ENCODE measurements at places on chromosomes 2 and 18.

DNA sequence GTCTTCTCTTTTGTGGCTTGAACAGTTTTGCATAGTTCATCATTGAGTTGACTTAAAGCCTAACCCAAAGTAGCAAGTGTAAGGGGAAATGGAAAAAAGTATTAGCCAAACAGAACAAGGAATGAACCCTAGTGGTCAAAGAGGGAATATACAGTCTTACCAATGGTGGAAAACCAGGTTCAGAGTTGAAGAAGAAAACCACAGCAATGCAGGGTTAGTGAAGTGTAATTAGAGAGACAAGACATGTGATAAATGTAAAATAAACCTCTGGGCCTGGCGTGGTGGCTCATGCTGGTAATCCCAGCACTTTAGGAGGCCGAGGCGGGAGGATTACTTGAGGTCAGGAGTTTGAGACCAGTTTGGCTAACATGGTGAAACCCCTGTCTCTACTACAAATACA, 2.4 kb downstream of the TTN start:
- no peak for DNase-seq

DNA sequence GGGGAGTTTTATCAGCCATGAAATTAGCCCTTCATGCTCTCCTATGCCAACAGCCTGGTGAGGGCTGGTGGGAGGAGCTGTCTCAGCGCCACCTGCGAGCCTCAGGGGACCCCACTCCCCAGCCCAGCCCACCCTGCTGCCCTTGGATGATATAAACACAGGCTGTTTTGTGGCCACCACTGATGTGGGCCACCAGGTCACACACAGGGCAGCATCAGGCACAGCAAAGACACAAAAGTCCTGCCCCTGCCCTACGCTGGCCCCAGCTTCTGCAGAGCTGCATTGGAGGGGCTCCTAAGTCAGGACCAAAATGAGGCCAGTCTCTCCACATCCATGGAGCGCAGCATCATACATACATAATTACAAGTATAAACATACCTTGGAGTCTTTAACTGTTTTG, 110.6 kb upstream of the TEX51 start:
- DNase-seq: no peak

DNA sequence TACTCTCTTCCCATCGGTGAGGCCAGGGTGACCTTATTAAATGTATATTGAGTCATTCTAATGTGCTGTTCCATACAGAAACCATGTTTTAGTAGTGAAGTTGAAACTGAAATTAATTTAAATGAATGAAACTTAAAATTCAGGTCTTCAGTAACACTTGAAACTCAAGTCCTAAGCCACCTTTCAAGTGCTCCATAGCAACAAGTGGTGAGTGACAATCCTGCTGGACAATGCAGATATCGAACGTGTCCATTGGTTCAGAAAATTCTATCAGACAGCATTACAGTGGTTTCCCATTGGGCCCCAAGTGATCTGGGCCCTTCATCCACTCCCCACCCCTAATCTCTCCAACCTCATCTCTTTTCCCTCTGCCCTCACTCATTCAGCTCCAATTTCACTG, 48.7 kb downstream of the HNMT start:
- DNase-seq: no peak

DNA sequence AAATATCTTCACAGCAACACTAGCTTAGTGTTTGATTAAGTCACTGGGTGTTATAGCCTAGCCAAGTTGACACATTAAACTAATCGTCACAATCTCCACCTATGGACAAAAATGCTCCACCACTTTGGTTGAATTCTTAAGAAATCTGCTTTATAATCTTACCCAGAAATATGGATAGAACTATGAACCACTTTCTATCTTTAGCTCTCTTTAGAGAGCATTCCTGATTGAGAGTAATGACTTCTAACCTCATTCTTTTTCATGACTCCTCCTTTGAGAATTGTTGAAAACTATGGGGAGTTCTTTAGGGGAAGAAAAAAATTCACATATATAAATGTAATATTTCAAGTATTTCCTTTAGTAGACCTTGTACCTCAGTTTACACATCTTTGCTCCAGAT, 1282.2 kb upstream of the ZEB2 start:
- no peak for DNase-seq

- no peak for DNase-seq
Measured at GRCh38 chr2:190938771-190939335, 58.2 kb downstream of the GLS start.

GRCh38 chr2:22199994-22200393, 1076.2 kb downstream of the TDRD15 start:
- DNase-seq: no peak

GRCh38 chr2:239826376-239826775, 198.8 kb downstream of the NDUFA10 start:
- no peak for DNase-seq

DNA sequence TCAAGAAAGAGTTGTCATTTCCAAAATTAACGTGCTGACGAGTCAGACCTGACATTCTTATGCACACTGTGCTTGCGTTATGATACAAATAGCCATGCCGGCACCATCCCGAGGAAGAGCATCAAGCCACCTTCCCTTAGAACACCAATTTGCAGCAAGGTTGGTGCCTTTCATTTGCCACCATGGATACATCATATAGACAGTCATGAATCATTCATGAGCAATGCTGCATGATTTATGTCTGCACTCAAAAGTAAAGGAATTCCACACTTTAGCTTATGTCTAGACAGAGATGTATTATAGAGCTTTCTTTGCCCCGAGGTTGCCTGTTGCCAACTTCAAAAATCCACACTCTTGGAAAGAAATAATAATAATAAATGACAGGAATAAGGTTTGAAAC, 166.9 kb downstream of the VWC2L start:
- no peak for DNase-seq

GRCh38 chr2:177325554-177325953, 61.0 kb upstream of the NFE2L2 start:
- DNase-seq: no peak

DNA sequence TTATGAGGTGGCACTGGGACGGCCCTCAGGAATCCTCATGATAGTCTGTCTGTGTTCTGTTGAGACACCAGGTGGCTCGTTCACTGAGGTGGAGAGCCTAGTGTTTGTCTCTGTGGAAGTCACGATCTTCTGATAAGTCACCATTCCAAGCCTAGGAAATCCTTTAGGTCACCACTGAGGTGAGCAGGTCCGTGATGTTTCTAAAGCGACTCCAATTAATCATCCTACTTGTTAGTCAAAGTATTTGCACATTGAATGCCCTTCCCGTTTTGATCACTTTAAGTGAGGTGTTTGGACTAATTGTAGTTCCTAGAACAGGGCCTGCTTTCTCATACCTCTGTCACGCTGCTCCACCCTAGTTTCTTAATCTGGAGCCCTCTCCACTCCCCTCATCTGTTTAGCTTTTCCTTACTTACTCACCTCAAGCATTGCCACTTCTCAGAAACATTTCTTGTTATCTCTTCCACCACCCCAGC, 28.0 kb upstream of the DSG3 start:
- DNase-seq: no peak

DNA sequence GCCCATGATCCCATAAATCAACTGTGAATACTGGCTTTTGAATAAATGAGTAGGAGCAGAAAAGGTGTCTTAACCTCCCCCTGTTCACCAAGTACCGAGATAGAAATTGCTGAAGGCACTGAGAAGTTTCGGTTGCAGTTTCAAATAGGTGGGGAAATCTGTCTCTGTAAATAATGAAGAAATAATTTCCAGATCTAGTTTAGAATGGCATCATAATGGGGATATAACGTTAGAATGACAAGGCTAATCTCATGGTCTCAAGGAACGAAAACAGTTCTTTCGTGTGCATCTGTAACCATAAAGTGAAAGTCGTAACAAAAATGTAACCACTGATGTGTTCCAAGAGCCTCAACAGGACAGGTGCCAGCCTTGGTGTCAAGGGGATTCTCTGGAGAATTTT, 49.9 kb upstream of the TMEM18 start:
- DNase-seq: no peak

DNA sequence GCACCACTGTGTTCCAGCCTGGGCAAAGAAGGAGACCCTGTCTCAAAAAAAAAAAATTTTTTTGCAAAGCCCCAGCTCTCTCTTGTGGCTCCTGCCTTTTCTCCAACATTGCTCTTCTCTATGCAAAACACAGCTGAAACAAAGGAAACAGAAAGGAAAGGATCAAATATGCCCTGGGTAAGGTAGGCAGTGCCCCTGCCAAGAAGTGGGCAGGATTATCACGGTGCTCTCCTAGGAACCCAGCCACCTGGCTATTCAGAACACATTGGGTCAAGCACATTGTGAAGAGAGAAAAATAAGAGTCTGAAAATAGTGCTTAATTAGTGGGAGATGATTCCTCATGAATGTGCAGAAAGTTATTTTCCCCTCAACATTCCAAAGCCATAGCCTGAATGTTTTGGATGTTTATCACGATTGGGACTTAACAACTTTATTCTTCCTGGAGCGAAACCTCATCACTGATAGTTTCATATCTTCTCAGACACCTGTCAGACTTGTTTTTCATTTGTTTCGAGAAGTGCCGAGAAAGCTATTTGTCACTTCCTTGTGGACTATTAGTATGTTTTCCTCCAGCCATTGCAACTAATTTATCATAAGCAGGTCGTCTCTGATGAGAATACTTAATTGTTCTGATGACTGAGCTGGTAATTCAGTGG, 42.7 kb upstream of the RPL31 start:
- no peak for DNase-seq

GRCh38 chr2:152864601-152865149, 146.3 kb downstream of the ARL6IP6 start:
- DNase-seq: no peak

DNA sequence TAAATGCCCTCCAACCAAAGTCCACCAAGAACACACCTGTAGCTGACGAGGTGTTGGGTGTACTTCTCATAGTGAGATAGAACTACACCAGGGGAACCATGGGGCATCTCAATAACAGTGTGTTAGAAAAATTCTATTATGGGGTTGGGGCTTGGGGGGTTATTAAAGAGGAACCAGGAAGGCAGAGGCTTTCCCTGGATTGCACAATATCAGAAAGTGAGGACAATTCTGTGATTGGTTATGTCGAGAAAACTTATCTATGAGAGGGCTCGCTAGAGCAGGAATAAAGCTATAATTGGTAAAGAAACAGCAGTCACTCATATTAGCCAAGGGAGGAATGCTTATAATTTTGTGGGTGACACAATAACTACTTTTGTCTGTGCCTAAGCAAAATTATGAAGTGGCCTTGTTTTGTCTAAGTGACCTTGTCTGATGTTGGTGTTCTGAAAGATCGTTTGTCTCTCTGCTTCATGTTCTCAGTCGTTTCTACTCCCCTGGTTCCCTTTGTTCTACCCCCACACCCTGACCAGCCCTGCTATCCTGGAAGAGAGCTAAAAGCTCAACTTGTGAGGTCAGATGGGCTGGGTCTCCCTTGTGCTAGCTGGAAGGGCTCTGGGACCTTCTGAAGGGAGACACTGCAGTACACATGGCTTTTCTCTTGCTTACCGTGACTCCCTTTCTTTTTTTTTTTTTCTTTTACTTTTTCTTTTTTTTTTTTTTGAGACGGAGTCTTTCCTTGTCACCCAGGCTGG, 21.6 kb upstream of the INO80C start:
- DNase-seq: no peak

GRCh38 chr2:119301413-119301812, 65.2 kb downstream of the C2orf76 start:
- DNase-seq: no peak

DNA sequence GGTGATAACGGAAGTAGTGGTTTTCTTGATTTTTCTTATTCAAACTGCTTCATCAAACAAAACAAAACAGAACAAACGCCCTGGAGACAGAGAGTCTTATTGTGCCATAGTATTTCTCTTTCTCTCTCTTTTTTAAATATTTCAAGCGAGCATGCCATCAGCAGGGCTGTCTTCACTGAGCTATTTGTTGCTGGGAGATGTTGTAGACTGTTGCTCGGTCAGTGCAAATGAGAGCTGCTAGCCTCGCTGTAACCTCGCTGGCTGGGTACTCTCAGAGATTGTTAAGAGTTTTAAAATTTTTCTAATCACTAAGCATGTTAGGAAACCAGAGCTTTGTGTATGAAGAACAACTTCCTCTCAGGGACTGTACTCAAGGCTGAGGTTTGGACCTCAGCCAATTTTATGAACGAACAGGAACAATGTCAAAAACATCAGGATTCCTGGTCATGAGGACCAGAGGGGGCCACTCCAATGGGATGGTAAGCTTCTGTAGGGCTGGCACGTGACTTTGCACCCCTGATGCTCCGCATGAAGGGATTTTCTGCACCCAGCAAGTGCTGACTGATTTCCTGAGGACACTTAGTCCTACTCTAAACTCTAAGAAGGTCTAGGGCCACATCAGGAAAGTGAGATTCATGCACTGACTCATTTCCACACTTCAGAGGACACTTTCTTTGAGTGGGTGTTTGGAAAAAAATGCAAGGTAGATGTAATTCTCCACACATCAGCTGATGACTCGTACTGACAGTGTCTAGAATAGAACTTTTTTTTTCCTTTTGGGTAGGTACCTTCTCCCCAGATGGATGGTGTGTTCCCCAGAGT, 59.8 kb upstream of the IL1R1 start:
- no peak for DNase-seq

DNA sequence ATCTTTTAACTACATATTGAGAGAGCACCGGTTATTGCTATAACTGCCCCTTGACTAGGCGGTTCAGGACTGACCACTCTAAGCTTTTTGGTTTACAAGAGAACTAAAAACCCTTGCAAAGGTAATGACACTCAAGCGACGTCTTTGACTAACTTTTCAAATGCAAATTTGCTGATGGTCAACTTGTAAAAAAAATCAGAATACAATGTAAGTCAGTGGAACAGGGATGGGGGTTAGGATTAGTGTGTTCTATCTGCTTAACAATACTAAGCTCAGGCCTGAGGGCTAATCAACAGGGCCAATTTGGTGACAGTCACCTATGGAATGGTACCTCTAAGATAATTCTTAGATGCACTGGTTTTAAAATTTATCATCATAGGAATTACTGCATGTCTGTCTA, 57.1 kb downstream of the ZAP70 start:
- no peak for DNase-seq

GRCh38 chr2:230455005-230455684, 39.1 kb downstream of the SP100 start:
- DNase-seq: no peak

- DNase-seq: no peak
Measured at GRCh38 chr2:239670463-239671120, 269.8 kb upstream of the HDAC4 start.

DNA sequence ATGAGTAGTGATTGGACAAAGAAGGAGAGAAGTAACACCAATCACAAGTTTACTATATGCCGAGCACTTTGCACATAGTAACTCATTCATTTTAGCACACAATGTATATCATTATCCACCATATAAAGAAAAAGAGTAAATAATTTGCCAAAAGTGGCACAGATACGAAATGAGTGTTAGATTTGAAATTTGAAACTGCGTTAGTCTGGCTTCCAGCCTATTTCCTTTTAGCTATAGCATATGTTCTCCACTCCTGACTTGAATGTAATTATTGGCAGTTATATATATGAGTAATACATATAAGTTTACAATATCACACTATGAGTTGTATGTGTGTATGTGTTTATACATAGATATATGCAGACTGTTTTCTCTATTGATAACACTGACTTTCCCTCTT, 98.6 kb downstream of the NOL4 start:
- no peak for DNase-seq

GRCh38 chr2:201472411-201472810, 20.9 kb downstream of the STRADB start:
- no peak for DNase-seq

Data from T-helper 1 cell (primary cell).